ENCODE measurements at places on chromosomes 7 and 10.
A peak's percentile ranks its signal among the peaks of the same experiment; 100 is the strongest.

- DNase-seq, result no peak
Observed at GRCh38 chr10:35041502-35041879, 48.6 kb downstream of the CUL2 start.

GRCh38 chr7:2661602-2662272 is 26.3 kb upstream of the AMZ1 start:
- no peak for DNase-seq

GRCh38 chr7:36923185-36923584 is 198.9 kb upstream of the AOAH start:
- no peak for DNase-seq

DNA sequence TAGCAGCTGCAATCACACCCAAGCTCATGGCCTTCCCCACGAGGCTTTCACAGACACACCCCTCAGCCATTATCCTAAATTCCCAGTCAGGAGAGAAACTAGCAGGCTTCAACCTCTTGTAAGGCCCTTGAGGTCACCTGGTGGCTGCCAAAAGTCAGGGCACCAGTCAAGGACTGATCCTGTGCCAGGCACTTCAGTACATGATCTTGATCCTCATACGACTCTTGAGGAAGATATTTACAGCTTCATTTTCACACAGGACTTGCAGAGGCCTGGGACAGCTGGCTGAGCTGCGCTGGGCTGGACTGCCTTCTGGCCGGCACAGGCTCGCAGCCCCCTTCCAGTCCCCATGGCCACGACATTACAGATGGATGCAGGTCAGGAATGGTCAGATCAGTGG is 8.8 kb downstream of the PDAP1 start:
- no peak for DNase-seq

GRCh38 chr7:146053492-146053891 is 63.1 kb upstream of the CNTNAP2 start:
- no peak for DNase-seq

- peak; percentile 27 for DNase-seq
Observed at GRCh38 chr10:71371750-71372166, 25.0 kb upstream of the CDH23 start.

DNA sequence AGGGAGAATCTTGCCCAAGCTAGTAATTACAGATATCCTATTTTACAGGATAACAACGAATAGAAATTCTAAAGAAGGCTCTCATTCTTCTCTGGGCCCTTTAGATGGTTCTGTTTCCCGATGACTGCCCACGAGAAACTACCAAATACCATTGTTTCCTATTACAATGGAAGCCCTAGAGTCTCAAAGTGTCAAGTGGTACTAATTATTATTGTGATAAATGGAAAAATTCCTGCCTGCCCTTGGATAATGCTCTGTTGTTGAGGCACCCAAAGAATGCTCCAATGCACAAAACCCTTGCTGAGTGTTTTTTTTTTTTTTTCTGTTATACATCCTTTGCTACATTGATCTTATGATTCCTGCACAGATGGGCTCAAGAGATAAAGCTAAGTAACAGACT is 504.5 kb downstream of the XPNPEP1 start:
- no peak for DNase-seq

GRCh38 chr7:44846816-44847508 is 925 bp downstream of the H2AZ2 start:
- DNase-seq, result peak; percentile 25

GRCh38 chr7:83588602-83589240 is 60.2 kb downstream of the SEMA3E start:
- DNase-seq, result no peak

DNA sequence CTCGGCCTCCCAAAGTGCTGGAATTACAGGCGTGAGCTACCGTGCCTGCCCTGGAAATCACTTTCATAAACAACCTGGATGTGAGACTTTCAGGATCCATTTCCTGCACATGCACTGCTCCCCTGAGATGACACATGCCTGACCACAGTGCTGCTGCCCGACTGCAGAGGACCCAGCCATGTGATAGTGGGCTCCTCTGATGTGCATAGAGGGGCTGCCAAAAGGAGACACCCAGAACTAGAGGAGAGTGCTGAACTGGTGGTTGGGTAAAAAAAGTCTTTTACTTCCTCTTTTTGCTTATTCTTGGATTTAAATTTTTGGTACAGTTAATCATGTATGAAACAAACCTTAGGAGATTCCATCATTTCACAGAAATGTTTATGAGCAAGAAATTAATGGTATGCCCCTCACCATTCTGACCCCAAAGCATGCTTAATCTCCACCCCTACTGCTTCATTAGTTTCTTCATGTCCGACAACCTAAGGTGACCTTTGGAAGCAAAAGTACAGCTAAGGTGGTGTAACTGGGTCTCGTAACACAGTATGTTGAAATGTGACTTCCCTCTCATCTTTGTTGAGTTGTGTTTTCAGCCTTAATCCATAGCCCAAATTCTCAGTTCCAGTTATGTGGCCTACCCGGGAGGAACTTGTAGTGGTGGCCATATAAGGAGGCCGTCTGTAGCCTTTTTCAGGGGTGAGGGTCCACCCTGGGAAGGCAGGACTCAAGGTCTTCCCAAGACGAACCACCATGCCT is 111.1 kb downstream of the RNF216 start:
- DNase-seq, result peak; percentile 35

DNA sequence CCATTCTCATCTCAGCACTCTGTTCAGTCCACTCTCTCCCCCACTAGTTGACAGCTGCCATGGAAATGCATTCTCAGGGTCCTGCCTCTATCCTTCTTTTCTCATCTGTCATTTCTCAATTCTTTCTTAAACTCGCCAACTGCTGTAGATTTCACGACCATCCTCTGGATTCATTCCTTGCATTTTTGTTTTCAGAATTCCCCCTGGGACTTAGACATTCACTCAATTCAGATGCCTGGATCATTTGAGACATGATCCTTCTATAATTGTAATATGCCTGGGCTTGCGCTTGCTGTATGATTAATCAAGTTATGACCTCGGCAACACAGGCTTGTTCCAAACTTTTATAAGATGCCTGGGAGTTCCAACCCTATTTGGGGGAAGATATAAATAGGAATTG is 104.5 kb downstream of the RAB11FIP2 start:
- no peak for DNase-seq

DNA sequence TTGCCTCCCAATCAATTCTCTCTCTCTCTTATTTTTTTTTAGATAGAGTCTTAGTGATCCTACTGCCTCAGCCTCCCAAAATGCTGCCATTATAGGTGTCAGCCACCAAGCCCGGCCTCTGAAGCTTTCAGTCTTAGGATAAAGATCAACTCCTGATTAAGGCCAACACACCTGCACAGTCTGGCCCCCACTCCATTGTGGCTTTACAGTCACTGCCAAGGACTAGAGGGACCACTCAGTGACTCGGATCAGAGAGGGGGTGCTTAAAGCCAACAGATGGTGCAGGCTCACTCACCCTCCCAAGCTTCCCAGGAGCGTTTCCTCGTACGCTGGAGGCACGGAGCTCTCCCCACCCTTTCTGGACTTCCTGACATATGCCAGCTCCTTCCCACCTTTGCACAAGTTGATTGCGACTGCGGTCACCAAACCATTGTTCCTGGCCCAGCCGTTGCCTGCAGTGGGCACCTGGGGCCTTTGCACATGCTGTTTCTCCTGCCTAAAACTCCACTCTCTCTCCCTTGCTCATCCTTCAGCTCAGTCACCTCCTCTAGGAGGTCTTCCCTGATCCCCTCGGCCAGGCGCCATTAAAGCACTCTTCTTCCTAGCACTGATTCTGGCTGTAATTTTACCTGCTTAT is 1.7 kb upstream of the CDH23 start:
- DNase-seq, result no peak

DNA sequence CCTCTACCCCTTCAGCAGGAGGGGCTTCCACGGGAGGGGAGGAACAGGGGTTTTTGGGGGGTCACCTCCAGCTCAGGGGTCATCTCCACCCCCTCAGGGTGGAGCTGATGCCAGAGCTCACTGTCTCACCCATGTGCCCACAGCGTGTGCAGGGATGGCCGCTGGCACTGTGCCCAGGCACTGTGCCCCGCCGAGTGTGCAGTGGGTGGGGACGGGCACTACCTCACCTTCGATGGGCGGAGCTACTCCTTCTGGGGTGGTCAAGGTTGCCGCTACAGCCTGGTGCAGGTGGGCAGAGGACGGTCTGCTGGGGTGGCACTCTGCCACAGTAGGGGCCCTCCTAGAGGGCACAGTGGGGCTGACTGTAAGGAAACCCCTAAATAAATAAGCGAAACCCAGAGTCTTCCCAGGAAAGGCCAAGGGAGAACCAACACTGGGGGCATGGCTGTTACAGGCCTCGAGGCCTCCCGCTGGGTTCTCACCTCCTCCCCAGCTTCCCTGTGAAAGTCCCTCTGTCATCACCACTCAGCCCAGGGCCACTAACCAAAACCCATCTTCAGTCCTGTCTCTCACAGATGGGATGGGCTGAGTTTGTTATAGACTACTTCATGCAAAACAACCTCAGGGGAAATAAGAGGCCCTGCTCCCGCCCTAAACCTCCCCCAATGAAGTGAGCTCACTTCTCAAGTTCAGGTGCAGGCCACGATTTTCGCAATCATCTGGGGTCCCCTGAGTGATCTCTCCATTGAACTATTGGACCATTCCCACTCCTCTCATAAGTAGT is 7.4 kb upstream of the ZNF467 start:
- DNase-seq, result no peak

DNA sequence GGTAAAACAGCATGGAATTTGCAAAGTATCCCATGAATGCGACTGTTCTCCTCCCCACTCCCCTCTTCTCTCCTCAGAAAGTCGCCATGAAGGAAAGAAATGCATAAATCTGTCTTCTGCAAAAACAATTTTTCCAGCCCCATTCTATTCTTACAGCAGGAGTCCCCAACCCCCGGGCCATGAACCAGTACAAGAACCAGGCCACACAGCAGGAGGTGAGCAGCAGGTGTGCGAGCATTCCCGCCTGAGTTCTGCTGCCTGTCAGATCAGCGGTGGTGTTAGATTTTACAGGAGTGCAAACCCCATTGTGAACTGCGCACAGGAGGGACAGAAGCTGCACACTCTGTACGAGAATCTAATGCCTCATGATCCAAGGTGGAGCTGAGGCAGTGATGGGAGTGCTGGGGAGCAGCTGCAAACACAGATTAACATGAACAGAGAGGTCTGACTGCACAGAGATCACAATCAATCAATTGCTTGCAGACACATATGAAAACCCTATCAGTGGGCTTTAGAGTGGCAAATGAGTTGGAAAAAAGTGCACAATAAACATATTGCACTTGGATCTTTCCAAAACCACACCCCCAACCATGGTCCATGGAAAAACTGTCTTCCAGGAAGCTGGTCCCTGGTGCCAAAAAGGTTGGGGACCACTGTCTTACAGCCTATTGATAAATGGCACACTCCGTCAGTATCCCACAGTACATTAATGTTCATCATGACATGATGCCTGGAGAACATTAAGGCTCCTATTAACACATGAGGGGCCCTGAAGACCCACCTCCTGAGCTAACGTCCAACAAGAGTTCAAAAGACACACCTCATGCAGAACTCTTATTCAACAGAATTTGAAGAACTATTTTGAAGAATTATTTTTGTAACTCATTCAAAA is 205.0 kb downstream of the PTPRN2 start:
- no peak for DNase-seq

- no peak for DNase-seq
Observed at GRCh38 chr7:102119925-102120324, 166.7 kb upstream of the SH2B2 start.

GRCh38 chr7:108810756-108811385 is 241.2 kb downstream of the DNAJB9 start:
- no peak for DNase-seq

- no peak for DNase-seq
Observed at GRCh38 chr7:117041007-117041406, 87.7 kb downstream of the ST7 start.

- DNase-seq, result no peak
Observed at GRCh38 chr10:81179805-81180452, 642.2 kb downstream of the SH2D4B start.

GRCh38 chr10:70584909-70585544 is 17.5 kb downstream of the PRF1 start:
- DNase-seq, result no peak

DNA sequence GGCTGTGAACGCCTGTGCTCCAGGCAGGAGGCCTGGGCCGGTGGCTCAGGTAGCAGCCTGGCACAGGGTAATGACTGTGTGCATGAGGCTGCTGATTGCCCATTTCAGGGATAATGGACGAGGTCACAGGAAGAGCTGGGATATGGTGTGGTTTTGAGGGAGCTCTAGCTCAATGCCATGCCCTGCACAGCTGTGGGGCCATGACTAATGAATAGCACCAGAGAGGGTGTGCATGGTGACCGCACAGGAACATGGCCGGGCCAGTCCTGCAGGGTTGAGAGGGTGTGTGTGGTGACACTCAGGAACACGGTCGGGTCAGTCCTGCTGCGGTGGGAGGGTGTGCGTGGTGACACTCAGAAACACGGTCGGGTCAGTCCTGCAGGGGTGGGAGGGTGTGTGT is 21.8 kb downstream of the NKX6-2 start:
- no peak for DNase-seq

- no peak for DNase-seq
Observed at GRCh38 chr7:17234030-17234397, 64.4 kb upstream of the AHR start.

- DNase-seq, result peak; percentile 16
Observed at GRCh38 chr10:128859738-128860386, 607.2 kb upstream of the MGMT start.

DNA sequence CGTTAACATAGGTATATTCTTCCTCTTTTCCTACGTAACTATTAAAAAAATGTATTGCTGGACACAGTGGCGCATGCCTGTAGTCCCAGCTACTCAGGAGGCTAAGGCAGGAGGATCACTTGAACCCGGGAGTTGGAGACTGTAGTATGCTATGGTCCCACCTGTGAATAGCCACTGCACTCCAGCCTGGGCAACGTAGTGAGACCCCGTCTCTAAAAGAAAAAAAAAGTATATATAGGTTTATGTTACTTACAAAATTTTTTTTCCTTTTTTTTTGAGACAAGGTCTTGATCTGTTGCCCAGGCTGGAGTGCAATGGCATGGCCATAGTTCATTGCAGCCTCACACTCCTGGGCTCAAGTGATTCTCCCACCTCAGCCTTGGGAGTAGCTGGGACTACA is 5.6 kb downstream of the NUB1 start:
- DNase-seq, result no peak

- DNase-seq, result no peak
Observed at GRCh38 chr7:118110178-118110925, 73.6 kb upstream of the LSM8 start.

GRCh38 chr10:454860-455259 is 234.6 kb downstream of the DIP2C start:
- no peak for DNase-seq

GRCh38 chr7:130951976-130952876 is 218.2 kb upstream of the KLF14 start:
- no peak for DNase-seq

GRCh38 chr10:93437086-93437945 is 44.8 kb downstream of the MYOF start:
- DNase-seq, result no peak

DNA sequence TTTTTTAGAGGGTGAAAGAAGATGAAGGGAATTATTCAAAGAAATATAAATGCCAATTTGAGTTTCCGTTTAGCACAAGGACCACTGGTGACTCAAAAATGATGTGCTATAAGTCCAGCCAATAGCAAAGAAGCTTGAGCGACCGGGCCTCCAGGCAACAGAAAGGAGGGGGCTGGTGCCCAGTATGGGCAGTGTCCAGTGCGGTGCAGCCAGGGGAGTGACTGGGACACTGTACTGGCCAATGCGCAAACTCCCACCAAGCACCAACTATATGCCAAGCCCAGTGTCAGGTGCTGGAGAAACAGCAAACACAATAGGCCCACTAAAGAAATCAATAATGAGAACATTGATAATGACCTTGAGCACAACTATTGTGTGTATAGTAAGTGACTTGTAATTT is 10.2 kb upstream of the OPALIN start:
- no peak for DNase-seq

- DNase-seq, result no peak
Observed at GRCh38 chr7:155883491-155884224, 71.4 kb upstream of the SHH start.
